EH (cell line): ENCODE measurements at places on chromosomes 1 and 21.

DNA sequence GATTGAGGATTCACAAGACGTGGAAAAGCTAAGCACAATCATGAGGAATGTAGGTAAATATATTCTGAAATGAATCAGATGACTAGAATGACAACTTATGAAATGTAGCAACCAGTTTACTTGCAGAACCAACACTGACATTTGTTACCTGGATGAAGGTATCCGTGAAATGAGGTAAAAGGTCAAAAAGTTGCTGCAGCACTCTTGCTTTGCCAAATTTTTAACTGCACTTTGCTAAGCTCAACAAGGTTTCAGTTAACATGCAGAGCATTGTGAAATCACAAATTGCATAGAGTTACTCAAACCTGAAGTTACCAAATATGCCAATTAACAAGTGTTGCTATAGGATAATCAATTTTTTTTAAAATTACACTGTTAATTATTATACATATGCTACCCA lies 1280.1 kb downstream of the KCNT2 start:
- DNase-seq: no peak

DNA sequence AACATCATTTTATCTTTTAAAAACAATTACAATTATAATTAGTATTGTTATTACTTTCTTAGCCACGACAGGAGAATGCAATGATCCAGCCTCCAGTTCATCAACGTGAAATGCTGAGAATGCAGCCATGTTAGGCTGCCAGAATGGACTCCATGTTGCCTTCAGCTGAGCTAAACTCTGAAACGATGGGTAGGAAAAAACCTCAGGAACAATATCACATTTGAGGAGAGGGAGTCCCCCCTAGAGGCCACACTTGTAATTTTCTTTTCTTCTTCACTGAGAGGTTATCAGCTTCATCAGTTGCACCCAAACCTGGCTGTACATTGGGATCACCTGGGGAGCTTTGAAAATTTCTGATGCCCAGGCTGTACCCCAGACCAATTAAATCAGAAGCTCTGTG lies 34.6 kb upstream of the DNAH14 start:
- DNase-seq: peak; percentile 2

DNA sequence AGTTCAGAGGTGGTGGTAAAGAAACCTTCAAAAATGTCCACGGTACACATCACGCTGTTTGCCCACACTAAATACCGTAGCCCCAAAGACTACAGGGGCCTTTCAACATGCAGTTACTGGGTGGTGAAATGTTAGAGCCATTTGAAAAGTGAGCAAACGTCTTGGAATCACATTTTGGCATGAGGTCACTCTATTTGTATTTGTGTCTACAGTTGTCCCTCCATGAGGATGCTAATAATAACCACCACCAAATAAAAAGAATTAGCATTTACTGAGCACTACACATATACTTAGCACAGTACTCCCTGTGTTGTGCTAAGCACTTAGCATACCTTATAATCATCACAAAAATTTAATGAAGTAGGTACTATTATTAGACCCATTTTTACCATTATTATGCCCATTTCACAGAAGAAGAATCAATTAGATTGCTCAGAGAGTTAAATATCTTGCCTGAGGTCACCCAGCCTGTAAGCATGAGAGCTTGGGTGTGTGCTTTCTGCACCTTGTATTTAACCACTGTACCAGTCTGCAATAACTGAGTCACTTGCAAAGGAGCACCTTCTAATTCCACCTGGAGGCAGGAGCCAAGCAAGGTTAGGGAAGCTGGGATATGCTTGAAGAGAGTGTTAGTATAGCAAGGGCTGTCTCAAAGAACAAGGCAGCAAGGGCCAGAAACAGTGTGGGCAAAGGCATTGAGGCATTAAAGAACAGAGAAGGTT lies 57.4 kb downstream of the DNTTIP2 start:
- no peak for DNase-seq

DNA sequence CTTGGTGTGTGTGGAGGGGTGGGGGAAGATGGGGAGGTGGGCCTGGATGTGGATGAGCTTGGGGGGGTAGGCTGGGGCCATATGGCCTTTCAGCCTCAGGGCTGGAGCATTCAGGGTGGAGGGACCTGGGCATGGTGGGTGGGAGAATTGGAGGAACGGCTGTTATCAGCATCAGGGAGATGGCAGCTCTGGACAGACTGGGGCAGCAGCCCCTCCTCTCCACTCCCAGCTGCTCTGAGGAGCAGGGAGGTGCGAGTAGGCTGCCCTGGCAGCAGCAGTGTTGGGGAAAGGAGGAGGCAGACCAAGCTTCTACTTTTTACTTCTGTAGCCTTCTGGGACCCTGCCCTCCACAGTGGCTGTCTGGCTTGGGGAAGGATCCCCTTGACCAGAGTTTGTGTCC lies 10.2 kb downstream of the PPFIA4 start:
- DNase-seq: no peak

DNA sequence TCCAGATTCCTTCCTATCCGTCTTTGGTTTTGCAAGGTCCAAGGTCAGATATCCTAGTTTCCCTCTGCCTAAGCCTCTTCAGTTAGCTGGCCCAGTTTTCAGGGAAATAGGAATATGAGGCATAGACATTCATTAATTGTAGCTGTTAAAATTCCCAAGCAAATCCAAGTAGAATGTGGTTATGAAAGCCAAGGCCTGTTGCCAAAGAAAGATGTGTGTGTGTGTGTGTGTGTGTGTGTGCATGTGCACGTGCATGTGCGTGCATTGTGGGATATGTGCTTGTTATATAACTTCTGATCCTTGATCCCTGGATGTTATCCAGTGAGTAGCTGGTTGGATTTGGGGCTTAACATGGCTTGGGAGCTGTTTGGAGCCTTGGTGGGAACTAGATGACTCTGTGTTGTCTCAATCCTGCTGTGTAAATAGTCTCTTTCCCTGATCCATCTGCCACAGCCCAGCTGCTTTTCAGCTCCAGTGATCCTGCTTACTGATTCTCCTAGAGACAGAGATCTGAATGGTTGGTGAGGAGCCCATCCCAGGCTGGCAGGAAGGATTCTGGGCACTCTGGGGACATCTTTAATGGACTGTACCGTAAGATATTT lies 70.6 kb upstream of the GCLM start:
- DNase-seq: peak; percentile 90
